Stimulated activated CD4-positive, alpha-beta T cell treated with anti-CD3 and anti-CD28 coated beads, Interleukin-12 subunit alpha, Interleukin-12 subunit beta, amount 100 ng/mL, for 48 hours (primary cell): ENCODE measurements at places on chromosomes 7 and 10.
A peak's percentile ranks its signal among the peaks of the same experiment; 100 is the strongest.

GRCh38 chr7:21371360-21371759 is 56.5 kb upstream of the SP4 start:
- DNase-seq: no peak

DNA sequence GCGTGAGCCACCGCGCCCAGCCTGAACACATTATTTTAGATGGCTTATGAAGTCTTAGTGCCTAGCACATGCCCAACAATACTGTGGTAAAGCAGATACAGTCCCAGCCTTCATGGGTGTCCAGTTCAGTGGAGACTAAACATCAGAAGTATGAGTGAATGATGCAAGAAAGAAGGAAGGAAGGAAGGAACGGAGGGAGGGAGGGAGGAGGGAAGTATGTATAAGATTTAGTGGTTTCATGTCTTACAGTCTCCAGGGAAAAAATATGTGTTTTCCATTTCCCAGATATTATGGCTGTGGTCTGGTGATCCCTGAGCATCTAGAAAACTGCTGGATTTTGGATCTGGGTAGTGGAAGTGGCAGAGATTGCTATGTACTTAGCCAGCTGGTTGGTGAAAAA is 2.9 kb downstream of the AS3MT start:
- no peak for DNase-seq

- DNase-seq: no peak
These were observed 24.2 kb downstream of the AFAP1L2 start for GRCh38 chr10:114380060-114380459.

GRCh38 chr10:23610626-23611307 is 171.9 kb downstream of the OTUD1 start:
- no peak for DNase-seq

DNA sequence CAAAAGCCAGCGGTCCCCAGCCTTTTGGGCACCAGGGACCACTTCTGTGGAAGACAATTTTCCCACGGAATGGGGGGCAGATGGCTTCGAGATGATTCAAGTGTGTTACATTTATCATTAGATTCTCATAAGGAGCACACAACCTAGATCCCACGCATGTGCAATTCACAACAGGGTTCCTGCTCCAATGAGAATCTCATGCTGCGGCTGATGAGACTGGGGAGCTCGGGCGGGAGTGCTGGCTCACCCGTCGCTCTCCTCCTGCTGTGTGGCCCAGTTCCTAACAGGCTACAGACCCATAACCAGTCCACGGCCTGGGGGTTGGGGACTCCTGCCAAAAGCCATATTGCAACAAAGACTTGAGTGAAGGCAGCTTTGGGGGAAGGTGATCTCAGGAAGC is 26.6 kb upstream of the DOCK1 start:
- no peak for DNase-seq

- DNase-seq: no peak
These were observed 22.6 kb downstream of the COL1A2 start for GRCh38 chr7:94417306-94417705.

- DNase-seq: no peak
These were observed 23.6 kb downstream of the CFAP46 start for GRCh38 chr10:132918617-132919373.

GRCh38 chr7:110442381-110442837 is 648.5 kb upstream of the LRRN3 start:
- DNase-seq: peak; percentile 2
